H9 (cell line): ENCODE measurements at places on chromosomes 12 and 14. TPM values are rescaled to one million over a fixed set of nuclear protein-coding genes. Genes with fewer than 3 reads are reported as not detected.

DNA sequence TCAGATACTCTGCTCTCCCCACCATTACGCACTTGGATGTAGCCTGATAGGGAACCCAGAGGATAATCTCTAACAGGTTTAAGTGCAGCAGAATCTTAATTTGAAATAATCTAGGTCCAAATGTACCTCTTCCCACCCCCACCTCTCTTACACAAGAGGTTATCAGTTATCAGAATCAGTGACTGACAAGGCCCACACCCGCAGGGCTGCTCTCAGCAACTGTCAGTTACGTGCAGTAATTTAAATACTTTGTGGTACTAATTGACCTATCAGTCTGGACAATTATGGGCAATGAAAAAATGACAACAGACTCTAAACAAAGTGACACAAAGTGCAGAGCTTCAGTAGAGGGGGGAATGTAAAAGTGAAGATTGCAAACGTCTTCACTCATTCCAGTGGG, 74.0 kb downstream of the CLIP1 start:
- H3K4me3 ChIP-seq, result no peak overlapping the region
- H3K27me3 ChIP-seq, result no peaks in the 10 kb centered on the region
- no peaks in the 10 kb centered on the region for H3K4me1 ChIP-seq

DNA sequence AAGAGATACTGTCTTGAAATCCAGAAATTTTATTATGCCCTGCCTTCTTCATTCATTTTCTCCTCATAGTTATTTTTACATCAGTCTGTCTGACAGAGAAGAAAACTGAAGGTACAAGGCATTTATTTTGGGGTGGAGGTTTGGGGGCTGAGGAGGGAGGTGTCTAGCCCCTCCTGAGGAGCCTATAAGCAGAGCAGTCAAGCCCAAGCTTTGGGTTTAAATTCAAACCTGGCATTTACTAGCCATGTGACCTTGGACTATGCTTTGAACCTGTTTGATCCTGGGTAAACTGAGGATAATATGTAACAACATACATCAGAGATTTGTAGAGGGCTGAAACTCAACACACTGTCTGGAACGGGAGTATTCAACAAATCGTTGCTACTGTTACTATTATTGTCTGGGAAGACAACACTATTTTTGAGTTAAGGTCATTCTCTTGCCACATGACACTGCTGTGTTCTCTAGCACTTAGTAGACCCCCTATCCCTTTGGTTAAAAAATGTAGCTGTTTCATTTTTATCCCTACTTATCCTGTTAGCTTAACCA, 66.1 kb upstream of the STRN3 start:
- H3K36me3 ChIP-seq, result peaks cover under 1% of the 10 kb centered on the region; the same call in 1 of the 2 replicates
- no peak overlapping the region for H3K27ac ChIP-seq
- DNase-seq, result no peak
- H3K4me3 ChIP-seq, result no peak overlapping the region

GRCh38 chr12:127127897-127128296, 1139.1 kb upstream of the TMEM132C start:
- H3K4me3 ChIP-seq, result no peak overlapping the region
- H3K36me3 ChIP-seq, result no peaks in the 10 kb centered on the region
- H3K27ac ChIP-seq, result no peak overlapping the region
- no peaks in the 10 kb centered on the region for H3K4me1 ChIP-seq

- no peaks in the 10 kb centered on the region; the same call in 2 of the 3 replicates for H3K36me3 ChIP-seq
- no peaks in the 10 kb centered on the region for H3K27me3 ChIP-seq
- no peak for DNase-seq
- no peak overlapping the region for H3K4me3 ChIP-seq
- H3K4me1 ChIP-seq, result peaks cover 3% of the 10 kb centered on the region
Observed at GRCh38 chr14:58777541-58777979, 139.8 kb downstream of the DACT1 start.

DNA sequence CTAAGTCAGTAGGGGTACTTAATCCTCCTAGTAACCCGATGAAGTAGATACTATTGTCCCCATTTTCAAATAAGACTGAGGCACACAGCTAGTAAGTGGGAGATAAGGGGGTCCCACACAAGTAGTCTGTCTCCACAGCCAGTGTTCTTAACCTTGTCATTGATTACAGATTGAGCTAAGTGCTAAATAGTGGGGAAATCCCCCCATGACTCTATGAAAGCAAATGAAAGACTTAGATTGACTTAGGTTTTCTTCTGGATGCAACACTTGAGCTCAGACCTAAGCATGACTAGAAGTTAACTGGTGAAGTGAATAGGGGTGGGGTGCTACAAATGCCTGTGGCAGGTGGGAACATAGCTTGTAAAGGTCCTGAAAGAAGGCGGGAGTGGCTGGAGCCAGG, 73.8 kb downstream of the SYNE2 start:
- H3K27ac ChIP-seq, result no peak overlapping the region
- H3K27me3 ChIP-seq, result no peaks in the 10 kb centered on the region
- no peak overlapping the region for H3K4me3 ChIP-seq
- peaks cover 8% of the 10 kb centered on the region for H3K36me3 ChIP-seq
- DNase-seq, result no peak

DNA sequence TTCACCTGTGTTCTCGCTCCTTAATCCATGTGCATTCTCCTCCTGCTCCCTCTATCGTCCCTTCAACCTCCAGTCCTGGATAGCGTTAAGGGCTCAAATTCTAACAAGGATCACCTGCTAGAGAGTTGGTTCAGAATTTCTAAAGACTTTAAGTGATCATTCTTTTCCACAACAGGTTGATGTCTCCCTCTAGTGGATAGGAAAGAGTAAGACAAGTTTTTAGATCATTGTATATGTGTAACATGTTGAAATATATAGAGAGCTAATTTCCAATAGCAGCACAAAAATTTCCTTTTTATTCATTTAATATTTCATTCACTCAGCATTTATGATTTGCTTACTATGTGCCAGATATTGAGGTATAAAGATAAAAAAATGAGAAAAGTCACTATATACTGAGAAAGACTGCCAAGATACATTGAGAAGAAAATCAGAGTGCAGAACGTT, 9.3 kb upstream of the ESR2 start:
- no peaks in the 10 kb centered on the region for H3K36me3 ChIP-seq
- H3K27me3 ChIP-seq, result no peaks in the 10 kb centered on the region
- H3K27ac ChIP-seq, result no peak overlapping the region

DNA sequence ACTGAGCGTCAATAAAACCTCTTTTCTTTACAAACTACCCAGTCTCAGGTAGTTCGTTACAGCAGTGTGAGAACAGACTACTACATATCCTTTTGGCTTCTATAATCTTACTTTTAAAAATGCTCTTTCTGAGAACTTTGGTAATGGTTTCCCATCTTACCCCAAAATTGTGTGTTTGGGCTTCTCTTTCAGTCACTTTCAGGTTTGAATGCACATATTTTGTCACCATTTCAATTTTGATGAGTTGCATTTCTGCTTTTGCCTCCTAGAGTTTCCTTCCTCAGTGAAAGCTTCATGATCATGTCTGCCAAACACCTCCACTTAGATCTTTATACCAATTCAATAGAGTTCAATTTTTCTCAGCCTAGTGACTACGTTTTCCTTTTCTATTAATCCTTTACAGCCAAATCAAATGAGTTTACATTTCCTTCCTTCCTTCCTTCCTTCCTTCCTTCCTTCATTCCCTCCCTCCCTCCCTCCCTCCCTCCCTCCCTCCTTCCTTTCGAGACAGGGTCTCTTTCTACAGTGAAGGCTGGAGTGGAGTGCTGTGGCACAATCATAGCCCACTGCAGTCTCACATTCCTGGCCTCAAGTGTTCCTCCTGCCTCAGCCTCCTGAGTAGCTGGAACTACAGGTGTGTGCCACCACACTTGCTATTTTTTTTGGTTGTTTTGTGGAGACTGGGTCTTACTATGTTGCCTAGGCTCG, 124.9 kb downstream of the BCAT1 start:
- no peak overlapping the region for H3K4me3 ChIP-seq
- no peaks in the 10 kb centered on the region for H3K4me1 ChIP-seq
- H3K27me3 ChIP-seq, result no peaks in the 10 kb centered on the region
- peaks cover 80% of the 10 kb centered on the region for H3K36me3 ChIP-seq
- no peak for DNase-seq

- no peak overlapping the region for H3K27ac ChIP-seq
- no peak overlapping the region for H3K4me3 ChIP-seq
- no peak for DNase-seq
- no peaks in the 10 kb centered on the region for H3K36me3 ChIP-seq
Observed at GRCh38 chr12:54879579-54879978, 25.3 kb downstream of the MUCL1 start.

DNA sequence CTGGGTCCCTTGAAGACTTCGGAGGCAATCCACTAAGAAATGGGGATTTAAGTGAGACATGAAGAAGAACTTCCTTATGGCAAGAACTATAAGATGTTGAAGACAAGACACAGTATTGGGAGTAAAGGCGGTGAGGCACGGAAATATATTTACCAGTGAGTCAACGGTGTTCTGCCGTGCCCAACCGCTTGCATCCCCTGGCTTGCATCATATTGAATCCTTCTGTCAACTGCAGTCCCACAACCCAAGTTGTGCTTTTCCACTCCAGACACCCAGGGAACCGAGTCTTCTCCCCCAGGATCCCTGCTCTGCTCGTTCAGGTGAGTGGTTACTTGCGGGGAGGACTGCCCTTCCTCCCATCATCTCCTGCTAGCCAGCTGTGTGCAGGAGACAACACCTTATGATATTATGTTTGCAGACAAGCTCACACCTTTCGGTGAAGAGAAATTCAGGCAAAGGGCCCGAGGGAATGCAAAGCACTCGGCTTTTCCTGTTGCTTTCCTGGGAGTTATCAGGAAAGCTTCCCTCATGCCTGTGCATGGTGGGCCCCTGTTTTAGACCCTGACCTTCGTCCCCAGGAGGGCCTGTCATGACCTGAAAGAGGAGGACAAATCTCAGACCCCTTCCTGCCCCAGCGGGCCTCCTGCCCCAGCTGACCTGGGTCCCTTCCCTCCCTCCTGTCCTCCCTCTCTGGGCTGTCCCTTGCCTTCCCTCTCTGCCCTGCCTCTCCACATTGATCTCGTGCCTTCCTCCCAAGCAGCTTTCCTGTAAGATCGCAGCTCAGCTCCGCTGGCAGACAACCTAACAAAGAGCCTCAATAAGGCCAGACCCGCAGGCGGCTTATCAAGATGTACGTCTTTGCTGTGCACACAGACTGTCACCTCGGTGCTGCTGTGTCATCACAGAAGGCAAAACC, 4.3 kb upstream of the LRTM2 start:
- no peak overlapping the region for H3K27ac ChIP-seq
- no peak for DNase-seq
- H3K4me1 ChIP-seq, result no peaks in the 10 kb centered on the region
- H3K27me3 ChIP-seq, result peaks cover 14% of the 10 kb centered on the region; the same call in 1 of the 2 replicates
- H3K36me3 ChIP-seq, result no peaks in the 10 kb centered on the region

DNA sequence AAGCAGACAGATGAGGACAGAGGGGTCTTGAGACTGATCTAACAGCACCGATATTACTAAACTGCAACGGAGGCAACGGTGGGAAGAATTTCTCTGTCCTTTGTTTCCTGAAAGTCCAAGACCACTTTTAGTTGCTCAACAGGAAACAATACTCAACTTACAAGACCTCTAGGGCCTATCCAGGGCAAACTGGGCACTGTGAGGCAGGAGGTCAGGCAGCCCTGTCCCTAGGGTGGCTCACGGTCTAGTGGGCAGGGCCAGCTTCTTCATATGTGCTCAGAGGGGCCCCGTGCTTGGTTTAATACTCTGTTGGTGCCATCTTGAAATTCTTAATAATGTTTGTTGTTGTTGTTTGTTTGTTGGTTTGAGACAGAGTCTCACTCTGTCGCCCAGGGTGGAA, 14.2 kb downstream of the SSH1 start:
- no peak overlapping the region for H3K4me3 ChIP-seq
- H3K4me1 ChIP-seq, result peaks cover 4% of the 10 kb centered on the region; the same call in 1 of the 2 replicates
- no peak for DNase-seq
- H3K36me3 ChIP-seq, result peaks cover 27% of the 10 kb centered on the region

- DNase-seq, result no peak
- no peaks in the 10 kb centered on the region for H3K27me3 ChIP-seq
- H3K4me1 ChIP-seq, result peaks cover 7% of the 10 kb centered on the region; the same call in 1 of the 2 replicates
- no peak overlapping the region for H3K4me3 ChIP-seq
- H3K36me3 ChIP-seq, result no peaks in the 10 kb centered on the region; the same call in 1 of the 2 replicates
- no peak overlapping the region for H3K27ac ChIP-seq
Observed at GRCh38 chr12:117046011-117046369, 53.2 kb downstream of the TESC start.

- H3K4me1 ChIP-seq, result no peaks in the 10 kb centered on the region
- no peak overlapping the region for H3K27ac ChIP-seq
- no peak for DNase-seq
- peaks cover 5% of the 10 kb centered on the region; the same call in 2 of the 3 replicates for H3K36me3 ChIP-seq
- no peaks in the 10 kb centered on the region for H3K27me3 ChIP-seq
Observed at GRCh38 chr14:89681086-89682018, 264.3 kb upstream of the FOXN3 start.

- no peak overlapping the region for H3K4me3 ChIP-seq
- H3K36me3 ChIP-seq, result no peaks in the 10 kb centered on the region
- H3K27me3 ChIP-seq, result no peaks in the 10 kb centered on the region; the same call in 1 of the 2 replicates
- DNase-seq, result no peak
- H3K4me1 ChIP-seq, result peaks cover 2% of the 10 kb centered on the region; the same call in 1 of the 2 replicates
Observed at GRCh38 chr12:65765436-65765813, 58.9 kb upstream of the HMGA2 start.

GRCh38 chr12:64835901-64836300, 11.5 kb downstream of the TBC1D30 start:
- H3K4me1 ChIP-seq, result no peaks in the 10 kb centered on the region
- H3K27ac ChIP-seq, result no peak overlapping the region
- H3K36me3 ChIP-seq, result peaks cover 8% of the 10 kb centered on the region
- DNase-seq, result no peak
- no peaks in the 10 kb centered on the region for H3K27me3 ChIP-seq

GRCh38 chr14:95944462-95944861, 67.8 kb downstream of the TUNAR start:
- H3K4me1 ChIP-seq, result peaks cover 14% of the 10 kb centered on the region
- no peak overlapping the region for H3K27ac ChIP-seq
- peaks cover 17% of the 10 kb centered on the region for H3K36me3 ChIP-seq
- H3K27me3 ChIP-seq, result no peaks in the 10 kb centered on the region
- no peak overlapping the region for H3K4me3 ChIP-seq
- DNase-seq, result no peak

- H3K27me3 ChIP-seq, result no peaks in the 10 kb centered on the region
- H3K4me1 ChIP-seq, result no peaks in the 10 kb centered on the region; the same call in 1 of the 2 replicates
- no peak for DNase-seq
- H3K27ac ChIP-seq, result no peak overlapping the region
Observed at GRCh38 chr12:39912211-39912980, 193.5 kb downstream of the SLC2A13 start.

DNA sequence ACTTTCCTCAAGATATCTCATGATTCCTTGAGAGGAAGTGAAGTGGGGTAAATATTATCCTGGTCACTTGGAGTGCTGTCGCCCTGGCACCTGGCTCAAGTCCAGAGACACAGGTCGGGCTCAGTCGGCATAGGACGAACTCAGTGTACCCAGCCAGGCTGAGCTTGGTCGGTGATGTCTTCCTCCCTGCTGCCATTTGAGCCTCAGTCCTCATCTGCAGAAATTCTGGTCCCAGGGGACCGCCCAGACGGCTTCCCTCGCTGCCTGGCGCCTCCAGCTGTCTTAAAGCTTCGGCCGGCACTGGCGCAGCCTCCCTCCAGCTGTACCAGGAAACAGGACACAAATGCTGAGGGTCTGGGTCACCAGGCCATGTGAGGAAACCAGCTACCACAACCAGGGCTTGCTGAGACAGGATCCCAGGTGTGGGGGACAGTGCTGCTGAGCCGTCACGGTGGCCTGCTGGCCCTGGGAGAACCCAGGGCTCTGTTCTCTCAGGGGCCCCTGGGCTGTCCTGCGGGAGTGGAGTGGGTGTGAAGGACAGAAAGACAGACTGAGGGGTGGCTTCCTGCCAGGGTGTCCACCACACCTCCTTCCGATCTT, 5.0 kb upstream of the KLC1 start:
- H3K27ac ChIP-seq, result no peak overlapping the region
- no peaks in the 10 kb centered on the region for H3K4me1 ChIP-seq
- no peaks in the 10 kb centered on the region for H3K27me3 ChIP-seq
- no peak overlapping the region for H3K4me3 ChIP-seq
- no peaks in the 10 kb centered on the region for H3K36me3 ChIP-seq

Gene EID3
- total RNA-seq, result 1.2 and 1.4 TPM in 2 replicates

Gene GTF2A1
- total RNA-seq, result 40.1 and 43.0 TPM in 2 replicates

Gene SLC10A1
- not detected in 2 replicates for total RNA-seq

Gene MYF6
- total RNA-seq, result not detected in 2 replicates

Gene FAIM2
- 0.22 and 0.42 TPM in 2 replicates for total RNA-seq

Gene HOXC10
- not detected in 2 replicates for total RNA-seq

Gene PWP1
- total RNA-seq, result 49.7 and 53.3 TPM in 2 replicates
